ENCODE measurements at places on chromosomes 2 and 18.
A peak's percentile ranks its signal among the peaks of the same experiment; 100 is the strongest.

GRCh38 chr2:37881397-37881796 lies 43.7 kb upstream of the RMDN2 start:
- no peak for DNase-seq

DNA sequence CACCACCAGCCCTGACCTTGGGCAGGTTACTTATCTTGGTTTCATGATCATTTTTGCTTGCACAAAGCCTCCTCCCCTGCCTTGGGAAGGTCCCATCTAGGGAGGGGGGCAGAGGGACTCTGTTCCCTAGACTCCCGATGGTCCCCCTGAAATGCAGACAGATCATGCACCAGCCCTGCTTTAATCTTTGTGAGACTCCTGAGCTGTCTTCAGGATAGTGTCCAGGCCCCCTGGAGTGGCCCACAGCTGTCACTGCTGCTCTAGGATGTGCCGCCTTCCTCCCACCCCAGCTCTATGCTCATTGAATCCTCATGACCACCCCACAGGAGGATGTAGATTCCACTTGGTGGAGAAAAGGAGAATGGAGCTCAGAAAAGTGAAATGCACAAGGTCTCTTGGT lies 28.0 kb downstream of the PCARE start:
- no peak for DNase-seq

DNA sequence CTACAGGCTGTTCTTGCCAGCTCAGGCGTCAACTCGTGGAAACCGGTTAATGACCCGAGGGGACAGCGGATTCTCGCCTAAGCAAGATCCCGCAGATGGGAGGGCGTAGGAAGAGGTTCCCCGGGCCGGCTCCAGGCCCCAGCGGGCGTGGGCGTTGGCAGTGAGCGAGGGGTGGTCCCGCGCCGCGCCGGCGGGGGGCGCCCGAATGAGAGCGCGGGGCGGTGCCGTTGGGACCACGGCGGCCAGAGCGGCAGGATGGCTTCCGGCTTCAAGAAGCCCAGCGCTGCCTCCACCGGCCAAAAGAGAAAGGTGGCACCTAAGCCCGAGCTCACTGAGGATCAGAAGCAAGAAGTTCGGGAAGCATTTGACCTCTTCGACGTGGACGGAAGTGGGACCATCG lies at the start of gene CETN1:
CETN1 (plus strand) TSS at position 227 of the 400 bp plus-strand sequence; CDS start at position 256, 29 bp downstream.
- no peak for DNase-seq

- DNase-seq, result no peak
Measured at GRCh38 chr2:88216641-88217040, 46.5 kb downstream of the THNSL2 start.

GRCh38 chr2:207227062-207227748 lies 61.5 kb upstream of the KLF7 start:
- no peak for DNase-seq

GRCh38 chr18:70415823-70416488 lies 127.1 kb downstream of the SOCS6 start:
- DNase-seq, result no peak

DNA sequence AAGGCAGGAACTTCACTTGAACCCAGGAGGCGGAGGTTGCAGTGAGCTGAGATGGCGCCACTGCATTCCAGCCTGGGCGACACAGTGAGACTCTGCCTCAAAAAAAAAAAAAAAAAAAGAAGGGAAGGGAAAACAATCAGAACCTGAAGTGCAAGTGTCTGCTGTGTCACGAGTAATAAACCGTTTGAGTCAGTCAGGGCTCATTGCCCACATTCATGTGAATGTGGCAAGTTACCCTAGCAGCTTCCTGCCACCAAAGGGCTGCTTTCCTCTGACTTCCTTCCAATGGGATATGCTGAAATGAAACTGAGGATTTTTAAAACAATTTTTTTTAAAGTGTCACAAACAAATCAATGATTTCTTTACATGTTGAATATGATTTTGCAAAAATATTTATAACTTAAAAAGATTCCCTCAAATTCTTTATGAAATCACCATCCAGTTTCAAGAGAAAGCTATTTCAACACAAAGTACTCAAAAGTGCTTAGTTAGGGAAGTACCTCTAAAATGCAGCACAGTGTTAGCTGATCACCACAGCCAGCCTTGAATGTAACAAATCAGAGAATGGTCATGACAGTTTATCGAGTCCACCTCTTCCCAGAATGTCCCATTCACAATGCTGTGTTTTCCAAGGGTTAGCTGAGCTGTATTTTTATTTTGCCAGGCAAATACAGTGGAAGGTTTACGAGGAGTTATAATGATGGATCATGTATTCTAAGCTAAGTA lies 36.4 kb downstream of the WDSUB1 start:
- DNase-seq, result peak; percentile 19

DNA sequence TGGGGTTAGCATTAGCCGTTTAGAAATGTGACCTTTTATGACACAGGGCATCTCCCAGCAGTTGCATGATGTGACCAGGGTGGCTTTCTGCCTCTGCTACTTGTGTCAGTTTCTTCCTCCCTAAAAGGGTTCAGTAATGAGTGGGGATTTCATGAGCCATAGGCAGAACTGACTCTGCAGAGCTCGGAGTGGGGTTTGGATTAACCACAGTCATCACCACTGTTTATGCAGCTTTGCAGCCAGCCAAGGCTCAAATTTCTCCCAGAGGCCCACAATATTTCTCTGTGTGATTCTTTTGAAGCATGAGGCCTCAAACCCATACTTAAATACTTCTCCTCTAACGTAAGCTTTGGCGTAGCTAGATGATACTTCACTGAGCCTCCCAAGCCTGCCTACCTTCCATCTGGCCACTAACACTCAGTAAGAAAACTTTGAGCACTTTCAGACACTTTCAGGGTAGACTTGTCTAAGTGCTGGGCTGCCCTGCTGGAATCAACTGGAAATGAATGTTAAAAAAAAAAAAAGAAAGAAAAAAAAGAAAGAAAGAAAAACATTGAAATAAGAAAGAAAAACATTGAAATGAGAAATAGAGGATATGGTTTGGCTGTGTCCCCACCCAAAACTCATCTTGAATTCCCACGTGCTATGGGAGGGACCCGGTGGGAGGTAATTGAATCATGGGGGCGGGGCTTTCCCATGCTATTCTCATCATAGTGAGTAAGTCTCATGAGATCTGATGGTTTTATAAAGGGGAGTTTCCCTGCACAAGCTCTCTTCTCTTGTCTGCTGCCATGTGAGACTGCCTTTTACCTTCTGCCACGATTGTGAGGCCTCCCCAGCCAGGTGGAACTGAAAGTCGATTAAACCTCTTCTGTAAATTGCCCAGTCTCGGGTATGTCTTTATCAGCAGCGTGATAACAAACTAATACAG lies 11.5 kb upstream of the LAPTM4A start:
- DNase-seq, result no peak

GRCh38 chr18:63266888-63267790 lies 52.4 kb downstream of the BCL2 start:
- no peak for DNase-seq

- DNase-seq, result no peak
Measured at GRCh38 chr2:193841384-193842150, 1646.8 kb upstream of the TMEFF2 start.

GRCh38 chr2:178732913-178733312 lies 74.3 kb downstream of the TTN start:
- no peak for DNase-seq

DNA sequence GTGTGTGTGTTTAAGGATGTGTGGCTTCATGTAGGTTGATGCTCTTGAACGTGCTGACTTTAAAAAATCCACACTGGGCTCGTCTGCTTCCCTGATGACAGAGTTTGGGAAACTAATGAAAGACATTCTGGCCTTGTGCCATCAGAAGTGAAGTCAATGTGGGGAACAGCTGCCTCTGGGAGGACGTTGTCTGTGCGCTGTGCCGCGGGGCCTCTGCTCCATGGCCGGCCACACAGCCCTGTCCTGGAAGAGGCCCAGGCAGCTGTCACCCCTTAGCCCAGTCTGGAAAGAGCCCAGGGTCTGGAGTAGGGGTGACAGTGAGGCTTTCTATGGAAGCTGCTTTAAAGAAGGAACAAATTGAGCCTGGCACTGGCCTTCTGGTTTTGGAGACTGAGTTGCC lies 155.8 kb downstream of the SH3RF3 start:
- no peak for DNase-seq

- DNase-seq, result no peak
Measured at GRCh38 chr2:230872968-230873660, 8.4 kb downstream of the ITM2C start.

DNA sequence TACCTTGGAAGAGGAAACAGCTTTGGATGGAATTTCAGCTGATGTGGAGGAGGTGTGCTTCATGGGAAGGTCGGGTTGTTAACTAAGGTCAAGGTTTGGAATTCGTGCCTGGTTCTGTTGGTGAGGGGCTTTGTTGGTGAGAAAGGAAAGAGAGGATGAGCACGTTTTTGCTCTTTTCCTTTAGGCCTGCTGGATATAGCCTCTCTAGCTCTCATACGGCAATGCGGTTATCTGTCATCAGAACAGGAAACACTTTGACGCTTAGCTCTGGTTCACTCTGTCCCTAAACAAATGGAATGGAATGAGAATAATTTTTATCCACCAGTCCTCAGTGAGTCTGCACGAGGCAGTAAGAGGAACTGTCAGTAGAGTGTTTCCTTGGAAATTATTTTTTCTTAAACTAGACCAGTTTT lies 169.7 kb upstream of the NOSTRIN start:
- DNase-seq, result no peak

- no peak for DNase-seq
Measured at GRCh38 chr2:70757966-70758365, 10.0 kb downstream of the ADD2 start.

DNA sequence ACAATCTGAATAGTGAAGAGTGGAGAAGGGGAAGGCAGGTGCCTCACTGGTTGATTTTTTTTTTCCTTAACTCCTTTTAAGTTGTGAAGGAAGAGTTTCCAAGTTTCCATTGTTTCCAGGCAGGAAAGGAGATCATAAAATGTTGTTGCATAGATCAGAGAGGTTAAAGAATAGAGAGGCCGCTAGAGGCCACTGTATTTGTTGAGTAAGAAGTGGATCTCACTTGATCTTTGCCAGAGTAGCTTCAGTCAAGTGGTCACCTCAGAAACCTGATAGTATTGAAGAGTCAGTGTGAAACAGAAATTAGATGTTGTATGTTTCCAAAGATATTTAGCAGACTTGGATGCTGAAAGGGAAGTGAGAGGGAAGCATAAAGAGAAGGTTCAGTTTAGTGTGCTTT lies 17.6 kb downstream of the CTNNA2 start:
- no peak for DNase-seq

DNA sequence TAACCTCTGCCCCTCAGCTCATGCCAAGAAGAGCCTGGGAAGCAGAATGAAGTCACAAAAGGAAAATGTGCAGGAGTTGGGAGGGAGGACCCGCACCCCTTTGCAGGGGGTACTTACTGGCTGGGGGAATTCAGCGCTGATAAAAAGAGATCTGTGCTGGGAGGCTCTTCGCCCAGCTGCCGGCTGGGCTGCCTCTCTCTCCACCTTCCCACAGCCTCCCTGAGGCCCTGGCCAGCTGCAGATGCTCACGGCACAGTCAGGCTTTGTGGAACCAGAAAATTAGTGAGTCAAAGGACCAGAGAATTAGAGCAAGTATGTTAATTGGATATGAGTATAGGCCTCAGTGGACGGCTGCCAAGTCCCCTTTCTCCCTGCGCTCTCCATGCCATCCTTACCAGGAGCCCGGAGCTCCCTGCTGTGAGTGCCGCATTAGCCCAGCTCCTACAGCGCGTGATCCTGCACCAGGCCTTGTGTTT lies 181.7 kb upstream of the SH3BP4 start:
- DNase-seq, result no peak

DNA sequence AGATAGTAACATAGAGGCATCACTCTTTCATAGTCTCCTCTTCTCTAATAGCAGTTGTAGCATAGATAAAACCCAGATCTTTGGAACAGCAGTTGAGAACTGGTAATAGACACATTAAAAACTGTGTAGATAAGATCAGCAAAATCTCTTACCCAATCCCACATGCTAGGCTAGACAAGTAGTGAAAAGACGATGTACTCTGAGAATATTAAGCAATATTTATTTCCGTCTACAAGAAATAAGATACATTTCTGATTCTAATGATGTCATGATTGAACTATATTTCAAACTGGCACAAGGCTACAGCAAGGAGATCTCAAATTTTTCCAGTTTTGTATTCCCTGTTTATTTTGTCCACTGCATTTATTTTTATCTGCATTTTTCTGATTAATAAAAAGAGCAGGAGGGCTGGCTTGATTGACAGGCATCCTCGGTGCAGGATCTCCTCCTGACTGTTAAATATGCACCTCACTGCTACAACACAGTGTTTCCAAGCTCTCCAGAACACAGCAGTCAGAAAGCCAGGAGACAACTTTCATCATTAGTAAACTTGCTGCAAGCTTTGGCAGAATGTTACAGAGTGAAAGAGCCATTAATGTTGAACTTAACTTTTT lies 73.3 kb upstream of the ATIC start:
- DNase-seq, result no peak

DNA sequence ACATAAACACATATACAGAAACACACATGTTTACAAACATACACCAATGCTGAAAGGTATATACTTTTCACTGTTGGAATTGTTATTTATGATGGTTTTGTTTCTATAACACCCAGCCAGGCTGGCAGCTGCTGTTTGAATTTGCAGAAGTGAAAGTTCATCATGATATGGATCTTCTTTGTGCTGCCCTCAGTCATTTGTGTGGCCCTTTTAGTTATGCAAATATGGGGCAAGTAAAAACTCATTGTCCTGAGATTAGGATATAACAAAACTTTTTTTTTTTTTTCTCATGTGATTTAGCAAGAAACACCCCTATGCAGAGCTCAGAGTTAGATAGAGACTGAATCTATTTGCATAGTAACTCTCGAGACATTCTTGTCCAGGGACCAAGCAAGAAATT lies 714.1 kb downstream of the KCNJ3 start:
- DNase-seq, result no peak

GRCh38 chr2:16166327-16166981 lies 226.1 kb downstream of the MYCN start:
- DNase-seq, result no peak

- no peak for DNase-seq
Measured at GRCh38 chr2:58207189-58207588, 33.9 kb downstream of the FANCL start.

DNA sequence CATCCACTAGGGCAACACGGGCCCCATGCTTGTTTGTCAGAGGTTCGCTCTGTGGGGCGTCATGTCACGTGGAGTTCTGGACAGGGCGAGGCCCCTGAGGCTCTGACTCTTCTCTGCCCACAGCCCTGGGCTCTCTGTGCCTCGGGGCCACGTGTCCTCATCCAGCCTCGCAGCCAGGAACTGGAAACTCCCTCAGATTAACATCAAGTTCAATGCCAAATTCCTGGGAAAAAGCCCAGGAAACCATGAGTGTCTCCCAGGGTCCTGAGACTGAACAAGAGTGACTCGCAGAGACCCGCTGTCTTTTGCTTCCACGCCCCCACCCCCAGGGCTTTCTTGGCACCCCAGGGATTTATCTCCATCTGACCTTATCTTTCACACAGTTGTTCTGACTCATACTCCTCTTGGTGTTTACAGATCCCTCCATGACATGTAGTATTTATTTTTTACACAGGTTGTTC lies 174.0 kb upstream of the PIEZO2 start:
- peak; percentile 85 for DNase-seq

- DNase-seq, result no peak
Measured at GRCh38 chr2:237213315-237214022, 127.8 kb downstream of the COPS8 start.

- no peak for DNase-seq
Measured at GRCh38 chr2:152431370-152432098, 96.6 kb downstream of the FMNL2 start.

GRCh38 chr2:159867567-159868361 lies 69.8 kb upstream of the CD302 start:
- no peak for DNase-seq
